NCI-H1092 treated with DMSO at 0.1 percent for 48 hours (cell line): ENCODE measurements at places on chromosomes 2 and 18.

DNA sequence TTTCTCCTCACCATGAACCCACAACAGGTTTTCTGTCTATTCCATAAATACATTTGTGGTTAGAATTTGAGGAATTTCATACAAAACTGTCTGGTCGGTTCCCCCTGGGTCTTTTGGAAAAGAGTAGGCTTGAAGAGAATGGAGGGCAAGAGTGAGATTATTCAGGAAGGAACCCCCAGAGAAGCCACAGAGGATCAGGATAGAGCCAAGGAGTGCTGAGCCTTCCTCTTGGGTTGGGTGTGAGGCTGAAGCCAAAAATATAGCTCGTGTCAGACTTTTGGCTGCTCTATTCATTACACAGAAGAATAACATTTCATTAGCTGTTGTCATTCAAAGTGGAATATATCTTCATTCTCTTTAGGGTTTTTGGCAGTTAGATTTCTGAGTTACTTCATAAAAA is 45.9 kb upstream of the YES1 start:
- no peak for DNase-seq

- no peak for DNase-seq
Observed at GRCh38 chr2:143819190-143819735, 690.0 kb downstream of the ARHGAP15 start.

GRCh38 chr2:55733335-55733734 is 39.7 kb upstream of the PNPT1 start:
- DNase-seq: no peak

GRCh38 chr18:9419956-9420631 is 55.2 kb upstream of the RALBP1 start:
- DNase-seq: no peak

- no peak for DNase-seq
Observed at GRCh38 chr2:126661702-126662500, 5.9 kb downstream of the GYPC start.
